ENCODE measurements at places on chromosomes 7 and 10.

DNA sequence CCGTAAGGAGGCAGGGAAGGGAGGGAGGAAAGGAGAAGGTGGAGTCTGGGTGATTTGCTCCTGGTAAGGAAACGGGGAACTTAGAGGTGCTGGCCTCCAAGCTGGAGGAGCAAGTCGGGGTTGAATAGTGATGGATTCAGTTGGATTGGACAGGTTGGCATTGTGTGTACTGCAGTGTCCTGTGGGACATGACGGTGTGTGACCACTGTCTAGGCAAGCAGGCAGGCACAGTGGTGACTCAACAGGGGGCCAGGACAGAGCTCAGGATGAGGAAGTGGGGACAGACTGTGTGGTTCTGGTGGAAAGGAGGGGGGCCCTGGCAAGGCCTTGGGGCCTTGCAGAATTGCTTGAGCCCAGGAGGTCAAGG, 48.8 kb downstream of the COL26A1 start:
- DNase-seq, result no peak

DNA sequence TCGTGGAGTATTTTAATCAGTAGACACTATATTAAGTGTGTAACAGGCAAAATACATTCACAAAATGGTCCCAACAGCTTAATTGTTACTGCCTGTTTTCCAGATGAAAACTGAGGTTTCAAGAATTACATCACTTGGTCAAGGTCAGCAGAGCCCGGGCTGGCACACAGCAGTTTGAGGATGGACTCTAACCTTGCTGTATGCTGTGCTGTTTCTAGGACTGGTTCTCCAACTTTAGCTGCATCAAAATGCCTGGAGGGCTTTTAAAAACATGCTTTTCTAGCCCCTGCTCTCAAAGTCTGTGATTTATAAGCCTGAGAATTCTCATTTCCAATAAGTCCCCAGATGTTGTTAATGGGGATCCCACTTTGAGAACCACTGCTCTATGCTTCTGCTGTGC, 247.1 kb upstream of the FZD8 start:
- no peak for DNase-seq

DNA sequence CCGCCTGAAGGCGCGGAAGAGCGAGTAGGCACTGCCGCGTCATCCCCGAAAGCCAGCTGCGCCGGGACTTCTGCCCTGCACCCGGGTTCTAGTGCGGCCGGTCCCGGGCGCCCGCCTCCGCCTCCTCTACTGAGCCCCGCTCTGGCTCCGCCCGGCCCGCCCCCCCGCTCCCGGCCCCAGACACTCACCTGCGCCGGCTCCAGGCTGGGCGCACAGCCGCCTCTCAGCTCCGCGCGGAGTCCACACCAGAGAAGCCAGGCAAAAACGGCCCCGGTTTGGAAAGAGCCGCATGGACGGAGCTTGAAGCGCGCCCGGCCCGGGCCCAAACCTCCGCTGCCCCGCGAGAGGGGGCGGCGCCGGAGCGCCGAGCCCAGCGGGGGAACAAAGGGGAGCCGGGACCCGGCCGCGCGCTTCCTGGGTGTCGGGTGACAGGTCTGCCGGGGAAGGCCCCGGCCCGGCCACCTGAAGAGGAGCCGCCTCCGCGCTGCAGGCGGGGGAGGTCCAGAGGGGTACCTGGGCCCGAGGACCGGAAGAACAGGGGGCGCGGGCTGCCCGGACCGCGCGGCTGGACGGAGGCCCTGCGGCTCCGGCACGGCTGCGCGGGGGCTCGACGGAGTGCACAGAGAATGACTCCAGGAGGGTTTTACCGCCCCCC, 168.2 kb downstream of the NRF1 start:
- DNase-seq, result no peak

GRCh38 chr10:77289027-77289501, 348.5 kb downstream of the KCNMA1 start:
- DNase-seq, result no peak

- DNase-seq, result no peak
Observed at GRCh38 chr7:23438171-23438570, 32.1 kb downstream of the IGF2BP3 start.

DNA sequence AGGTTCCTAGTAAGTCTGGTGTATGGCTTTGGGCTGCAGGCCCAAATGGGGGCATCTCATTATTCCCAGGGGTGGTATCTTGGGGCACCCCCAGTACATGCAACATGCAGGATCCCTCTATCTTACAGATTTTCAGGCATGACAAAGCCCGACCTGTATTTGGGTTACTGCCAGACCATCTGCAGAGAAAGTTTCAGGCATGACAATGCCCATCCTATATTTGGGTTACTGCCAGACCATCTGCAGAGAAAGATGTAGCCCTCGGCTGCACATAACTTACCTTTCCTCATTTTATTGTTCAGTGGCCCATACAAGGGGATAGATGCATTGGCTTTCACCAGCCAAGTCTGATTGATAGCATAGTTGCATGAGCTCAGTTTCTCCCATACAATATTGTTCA, 112.2 kb upstream of the RAB18 start:
- no peak for DNase-seq

DNA sequence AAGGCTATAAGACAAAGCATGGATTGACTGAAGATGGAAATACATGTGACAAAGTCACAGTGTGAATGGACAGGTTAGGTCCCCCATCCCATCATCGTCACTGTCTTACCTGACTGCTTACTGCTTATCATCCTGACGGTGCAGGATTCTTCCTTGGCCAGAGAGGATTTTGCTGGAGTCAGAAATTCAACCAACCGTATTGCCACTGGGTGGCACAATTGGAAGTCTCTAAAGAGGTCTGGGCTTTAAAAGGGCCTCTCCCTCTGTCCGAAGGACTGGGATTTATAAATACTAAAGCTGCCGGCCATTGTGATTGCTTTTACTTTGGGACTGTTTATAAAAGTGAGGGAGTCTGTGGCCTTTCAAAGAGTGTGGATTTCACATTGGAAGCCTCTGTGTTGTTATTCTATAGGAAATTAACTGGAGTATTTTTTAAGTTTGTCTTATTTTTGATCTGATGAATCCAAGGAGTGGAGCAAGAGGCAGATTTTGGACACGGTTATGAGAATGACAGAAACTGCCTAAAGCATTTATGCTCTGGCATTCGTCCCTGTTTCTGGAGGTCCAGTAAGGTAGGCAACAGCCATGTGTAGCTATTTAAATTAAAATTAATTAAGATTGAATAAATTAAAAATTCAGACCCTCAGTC, 113.3 kb upstream of the CREB5 start:
- no peak for DNase-seq

DNA sequence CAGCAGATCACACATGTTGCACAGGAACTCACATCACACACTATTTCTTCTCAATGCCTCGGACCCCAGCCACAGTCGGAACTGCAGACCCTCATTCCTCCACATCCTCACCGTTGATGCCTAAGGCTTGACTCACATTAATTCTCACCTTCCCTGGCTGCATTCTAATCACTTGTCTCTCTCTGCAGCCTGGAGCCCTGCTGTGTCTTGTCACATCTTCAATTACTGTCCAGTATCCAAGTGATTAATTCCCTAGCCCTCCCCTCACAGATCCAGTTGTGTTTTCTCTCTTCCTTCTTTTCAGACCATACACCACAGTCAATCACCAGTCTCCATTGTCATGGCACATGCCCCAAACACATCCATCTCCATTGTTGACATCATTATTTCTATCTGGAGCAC, 592.4 kb upstream of the IGFBP3 start:
- DNase-seq, result no peak
